ENCODE measurements at places on chromosomes 7 and 10.

GRCh38 chr10:11451640-11452260, 159.7 kb downstream of the USP6NL start:
- no peak for DNase-seq

DNA sequence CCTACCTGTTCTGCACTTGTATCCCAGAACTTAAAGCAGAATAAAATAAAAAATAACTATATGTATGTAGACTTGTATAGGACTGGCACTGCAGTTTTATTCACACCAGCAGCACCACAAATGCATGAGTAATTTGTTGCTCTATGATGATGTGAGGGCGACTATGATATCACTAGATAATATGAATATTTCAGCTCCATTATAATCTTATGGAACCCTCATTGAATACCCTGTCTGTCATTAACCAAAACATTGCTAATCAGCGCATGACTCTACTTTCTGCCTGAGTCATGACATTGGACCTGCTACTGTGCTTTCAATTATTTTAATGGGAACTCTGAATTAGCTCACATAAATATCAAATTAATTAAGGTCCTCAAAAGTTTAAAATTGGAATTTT, 129.4 kb upstream of the RHOBTB1 start:
- no peak for DNase-seq

DNA sequence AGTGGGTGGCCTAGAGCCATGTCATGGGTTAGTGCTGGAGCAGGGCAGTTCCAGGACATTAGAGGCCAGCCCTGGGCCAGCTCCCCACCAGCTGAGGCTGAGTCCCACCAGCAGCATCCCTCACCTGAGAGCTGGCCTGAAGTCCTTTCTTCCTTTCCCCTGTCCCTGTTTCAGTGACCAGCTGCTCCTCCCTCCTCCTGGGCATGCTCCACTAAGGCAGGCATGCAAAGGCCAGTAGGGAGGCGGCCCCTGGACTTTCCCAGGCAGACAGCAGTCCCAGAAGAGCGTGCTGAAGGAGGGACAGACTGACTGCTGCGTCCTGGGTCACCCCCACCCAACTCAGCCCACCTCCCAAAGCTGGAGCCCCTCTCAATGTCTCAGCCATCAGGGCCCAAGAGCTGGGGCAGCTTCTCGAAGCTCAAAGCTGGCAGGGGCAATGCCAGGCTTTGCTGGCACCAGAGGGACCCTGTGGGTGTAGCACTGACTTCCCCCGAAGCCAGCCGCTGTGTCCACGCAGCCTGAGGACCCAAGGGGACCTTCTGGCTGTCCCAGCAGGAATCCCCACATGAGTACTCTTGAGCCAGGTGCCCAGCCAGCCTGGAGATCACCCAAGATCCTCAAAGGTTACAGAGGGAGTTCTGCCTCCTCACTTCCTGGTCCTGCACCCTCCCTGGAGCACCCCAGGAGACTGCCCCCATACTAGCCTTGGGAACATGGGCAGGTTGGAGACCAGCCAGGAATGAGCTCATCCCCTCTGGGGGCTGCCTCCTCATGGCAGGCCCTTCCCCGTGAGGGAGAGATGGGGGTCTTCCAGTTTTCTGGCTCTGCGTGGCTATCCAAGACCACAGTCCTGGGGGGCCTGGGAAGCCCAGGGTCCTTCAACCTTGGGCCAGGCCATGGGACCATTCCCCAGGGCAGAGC, 35.2 kb upstream of the RET start:
- no peak for DNase-seq

DNA sequence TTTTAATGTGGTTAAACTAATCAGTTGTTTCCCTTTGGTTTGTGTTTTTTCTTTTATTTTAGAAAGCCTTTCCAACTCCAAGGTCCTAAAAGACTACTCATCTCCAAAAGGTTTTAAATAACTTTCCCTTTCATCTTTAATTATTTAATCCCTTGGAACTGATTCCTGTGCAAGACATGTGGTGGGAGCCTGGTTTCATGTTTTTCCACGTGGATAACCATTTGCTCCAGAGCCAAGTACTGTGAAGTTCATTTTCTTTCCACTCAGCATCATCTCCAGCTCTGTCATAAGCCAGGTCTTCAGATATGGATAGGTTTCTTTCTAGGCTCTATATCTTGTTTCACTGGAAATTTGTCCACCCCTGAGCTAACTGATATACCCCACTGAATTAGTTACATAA, 16.7 kb downstream of the PPP1R3C start:
- no peak for DNase-seq

GRCh38 chr7:111823826-111824225, 261.5 kb upstream of the IMMP2L start:
- no peak for DNase-seq

DNA sequence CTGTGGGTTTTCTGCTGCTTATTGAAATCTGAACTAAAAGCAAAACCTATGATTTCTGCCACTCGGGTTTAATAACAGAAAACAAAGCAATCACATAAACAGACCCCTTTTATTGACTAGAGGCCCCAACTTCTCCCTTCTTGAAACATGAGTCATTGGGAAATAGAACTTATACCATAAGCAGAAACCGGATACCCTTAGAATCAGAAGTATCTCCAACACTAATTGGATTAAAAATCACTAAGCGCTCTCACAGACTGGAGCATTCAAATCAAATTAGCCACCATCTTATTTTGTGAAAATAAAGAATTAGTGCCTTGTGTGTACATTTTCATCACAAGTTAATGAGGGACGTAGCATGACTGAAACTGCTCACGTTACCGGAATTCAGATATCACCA, 206.9 kb downstream of the WDR11 start:
- no peak for DNase-seq

- DNase-seq: no peak
Observed at GRCh38 chr10:43166207-43166879, 28.1 kb downstream of the CSGALNACT2 start.

DNA sequence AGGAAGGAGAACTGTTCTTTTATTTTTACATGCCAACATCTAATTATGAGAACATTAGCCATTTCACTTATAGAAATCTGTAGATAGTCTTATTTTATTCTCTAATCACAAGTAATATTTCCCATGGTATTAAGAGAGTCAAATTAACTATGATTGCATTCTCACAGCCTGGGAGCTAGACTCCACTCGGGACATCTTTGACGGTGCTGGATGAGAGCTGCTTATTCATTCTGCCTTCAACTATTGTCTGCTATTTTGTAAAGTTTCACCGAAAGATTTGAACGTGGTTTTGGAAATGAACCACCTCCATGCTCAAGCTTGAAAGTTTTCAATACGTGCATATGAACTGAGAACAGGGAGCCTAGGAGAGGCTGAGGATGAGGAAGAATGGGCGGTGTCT, 264.3 kb upstream of the KLF6 start:
- DNase-seq: no peak

- DNase-seq: no peak
Observed at GRCh38 chr10:99621454-99622251, 1.4 kb upstream of the SLC25A28 start.

DNA sequence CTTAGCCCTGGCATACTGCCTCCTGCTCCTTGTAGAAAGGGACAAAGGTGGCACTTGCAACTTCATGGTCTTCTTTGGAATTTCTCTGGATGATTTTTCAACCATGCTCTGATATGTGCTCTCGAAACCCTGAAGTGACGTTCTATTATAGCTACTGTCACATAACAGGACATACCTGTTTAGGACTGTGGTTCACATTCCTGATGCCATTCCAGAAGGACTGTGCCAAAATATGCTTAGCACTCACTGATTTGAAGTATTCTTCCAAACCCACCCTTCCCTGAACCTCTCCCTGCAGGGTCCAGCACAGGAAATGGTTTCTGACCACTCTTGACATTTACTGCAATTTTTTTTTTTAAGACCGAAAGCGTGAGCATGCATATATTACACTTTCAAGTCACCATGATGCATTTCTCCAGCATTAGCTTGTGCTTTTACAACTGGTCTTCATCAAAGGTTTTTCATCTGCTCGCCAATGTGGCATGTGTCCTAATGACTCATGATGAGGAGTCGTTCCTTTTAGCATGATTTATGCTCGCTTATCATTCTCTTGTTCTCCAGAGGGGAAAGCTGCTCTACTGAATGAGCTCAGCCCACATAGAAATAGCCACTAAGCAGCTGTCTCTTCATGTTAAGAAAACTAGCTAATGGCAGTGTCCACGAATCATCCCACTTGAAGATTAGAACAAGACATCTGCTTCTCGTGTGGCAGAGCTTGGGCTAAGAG, 135.2 kb downstream of the ADAM12 start:
- no peak for DNase-seq

GRCh38 chr10:45160271-45160670, 155.1 kb downstream of the OR13A1 start:
- DNase-seq: no peak

GRCh38 chr10:55410415-55410885, 609.4 kb upstream of the PCDH15 start:
- DNase-seq: no peak

GRCh38 chr7:111103678-111104274, 12.8 kb downstream of the LRRN3 start:
- DNase-seq: no peak

- DNase-seq: no peak
Observed at GRCh38 chr10:70057306-70057705, 4.7 kb downstream of the MACROH2A2 start.

All from stimulated activated CD8-positive, alpha-beta memory T cell treated with anti-CD3 and anti-CD28 coated beads, Interleukin-2, amount 100 ng/mL, for 48 hours (primary cell).